Stimulated activated CD4-positive, alpha-beta T cell treated with anti-CD3 and anti-CD28 coated beads, Interleukin-1b, Interleukin-23, amount 100 ng/mL, for 4 hours (primary cell): ENCODE measurements at places on chromosomes 5 and 9.

- DNase-seq: peak; percentile 39
Measured at GRCh38 chr9:27528886-27529315, 713 bp downstream of the MOB3B start.

GRCh38 chr5:160378330-160378729 is 7.9 kb upstream of the C1QTNF2 start:
- DNase-seq: no peak

- no peak for DNase-seq
Measured at GRCh38 chr5:31283326-31283725, 89.8 kb downstream of the CDH6 start.

DNA sequence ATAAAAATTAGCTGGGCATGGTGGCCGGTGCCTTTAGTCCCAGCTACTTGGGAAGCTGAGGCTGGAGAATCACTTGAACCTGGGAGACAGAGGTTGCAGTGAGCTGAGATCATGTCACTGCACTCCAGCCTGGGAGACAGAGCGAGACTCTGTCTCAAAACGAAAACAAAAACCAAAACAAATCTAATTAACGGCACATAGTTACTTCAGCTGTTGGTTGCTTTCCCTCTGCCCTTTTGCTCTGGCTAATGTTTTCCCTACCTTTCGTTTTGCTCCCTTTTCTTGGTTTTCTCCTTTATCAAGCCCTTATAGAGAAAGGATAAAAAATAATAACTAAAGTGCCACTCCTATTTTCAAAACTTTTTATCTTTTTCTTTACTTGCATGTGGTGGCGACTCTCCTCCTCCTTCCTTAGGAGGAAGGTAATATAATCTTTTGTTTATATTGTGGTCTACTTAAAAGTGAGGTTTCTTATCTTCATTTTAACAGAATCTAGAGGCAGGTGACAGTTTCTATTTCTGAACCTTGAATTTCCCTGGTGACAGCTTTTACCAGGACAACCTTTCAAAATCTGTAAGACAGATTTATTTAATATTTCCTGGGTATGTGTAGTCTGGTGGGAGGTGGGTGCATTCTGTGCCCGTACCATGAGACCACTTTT is 125.4 kb downstream of the ARHGEF28 start:
- no peak for DNase-seq

DNA sequence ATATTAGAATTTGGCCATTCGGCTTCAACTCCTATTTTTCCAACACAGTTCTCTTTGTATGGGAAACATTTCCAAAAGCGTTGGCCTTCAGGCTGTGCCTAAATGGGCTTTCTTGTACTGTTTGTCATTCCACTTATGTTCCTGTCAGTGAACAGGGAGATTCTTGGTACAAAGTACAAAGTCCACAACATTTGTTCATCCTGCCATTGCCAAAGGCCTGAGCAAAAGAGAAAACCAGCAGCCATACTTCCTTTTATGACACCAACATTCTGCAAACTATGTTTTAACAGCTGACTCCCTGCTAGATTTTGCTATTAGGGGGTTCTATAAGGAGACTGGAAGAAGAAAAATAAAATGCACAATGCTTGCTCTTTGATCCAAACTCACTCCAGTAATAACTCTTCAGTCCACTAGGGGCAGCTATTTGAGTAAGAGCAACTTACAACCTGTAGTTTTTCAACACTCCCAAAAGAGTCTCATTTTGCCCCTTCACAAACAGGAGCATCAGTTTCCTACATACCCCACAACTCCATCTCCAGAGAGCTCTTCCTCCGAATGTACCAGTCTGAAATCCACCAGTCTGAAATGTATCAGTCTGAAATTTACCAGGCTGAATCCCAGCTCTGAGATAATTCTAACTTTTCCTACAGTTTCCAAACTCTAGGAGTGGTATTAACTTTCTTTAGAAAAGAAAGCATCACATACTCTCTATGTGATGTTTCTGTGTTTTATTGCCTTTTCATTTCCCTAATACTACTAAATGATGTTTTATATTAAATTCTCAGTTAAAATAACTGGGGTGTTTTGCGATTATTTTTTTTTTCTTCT is 693.8 kb downstream of the DNAH5 start:
- no peak for DNase-seq

- no peak for DNase-seq
Measured at GRCh38 chr9:87223392-87224246, 274.0 kb upstream of the DAPK1 start.

DNA sequence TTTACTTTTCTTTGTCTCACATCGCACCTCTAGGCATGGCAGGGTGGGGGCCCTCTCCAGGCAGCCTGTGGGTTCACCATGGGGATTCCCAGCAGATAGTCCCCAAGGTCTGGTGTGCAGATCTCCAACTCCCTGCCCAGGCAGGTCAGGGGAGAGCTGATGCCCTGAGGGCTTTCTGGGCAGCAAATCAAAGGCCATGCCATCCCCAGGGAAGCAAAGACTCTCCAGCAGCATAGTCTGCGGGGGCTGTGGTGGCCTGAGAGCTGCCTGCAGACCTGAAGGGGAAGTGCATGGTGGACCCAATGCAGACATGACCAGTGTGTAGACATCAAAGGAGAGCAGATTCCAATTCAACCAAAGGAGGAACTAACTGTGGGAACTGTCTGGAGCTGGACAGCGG is 7.7 kb downstream of the NEURL1B start:
- DNase-seq: no peak

- DNase-seq: no peak
Measured at GRCh38 chr5:127243011-127243410, 47.6 kb upstream of the MEGF10 start.

GRCh38 chr9:86555661-86556060 is 201.5 kb upstream of the TUT7 start:
- no peak for DNase-seq

- no peak for DNase-seq
Measured at GRCh38 chr9:129021091-129021490, 7.0 kb downstream of the SH3GLB2 start.

- DNase-seq: no peak
Measured at GRCh38 chr5:141681695-141682641, at the start of gene ARAP3. Gene ARAP3, minus strand, starts transcription at chr5:141682230. Its CDS starts 1,744 bp downstream, at chr5:141680486.

GRCh38 chr9:130200038-130200849 is 28.0 kb downstream of the NCS1 start:
- no peak for DNase-seq

DNA sequence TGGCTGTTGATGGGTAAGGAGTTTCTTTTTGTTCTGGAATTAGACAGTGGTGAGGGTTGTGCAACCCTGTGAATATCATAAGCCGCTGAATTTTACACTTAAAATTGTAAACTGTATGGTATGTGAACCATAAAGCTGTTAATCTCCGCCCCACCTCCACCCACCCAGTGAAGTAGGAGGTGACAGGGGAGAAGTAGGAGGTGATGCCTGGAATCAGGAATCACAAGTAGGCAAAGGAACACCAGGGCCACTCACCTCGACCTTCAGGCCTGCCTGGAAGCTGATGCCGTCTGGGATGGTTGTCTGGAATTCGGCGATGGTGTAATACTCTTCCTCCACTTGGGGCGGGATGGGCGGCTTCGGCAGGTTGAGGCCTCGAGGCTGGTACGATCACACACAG is 62.3 kb upstream of the UBTD2 start:
- DNase-seq: no peak

- no peak for DNase-seq
Measured at GRCh38 chr5:96968074-96968473, 32.2 kb downstream of the LNPEP start.

DNA sequence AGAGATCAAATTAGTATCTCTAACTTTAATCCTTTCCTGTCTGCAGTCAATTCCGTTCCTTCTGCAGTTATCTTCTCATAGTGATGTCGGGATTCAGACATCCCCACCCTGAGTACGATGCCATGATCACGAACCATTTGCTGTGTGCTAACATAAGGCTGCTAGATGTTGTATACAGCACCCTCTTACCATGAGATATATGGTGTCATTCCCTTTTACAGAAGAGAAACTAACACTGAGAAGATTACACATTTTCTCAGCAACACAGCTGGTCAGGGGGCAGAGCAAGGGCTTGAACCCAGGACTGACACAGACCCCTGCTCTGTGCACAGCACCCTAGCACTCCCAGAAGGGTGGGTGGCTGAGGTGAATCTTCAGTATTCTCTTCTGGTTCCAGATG is 46.9 kb upstream of the HSD17B4 start:
- no peak for DNase-seq

GRCh38 chr9:85142496-85142911 is 473.0 kb downstream of the NTRK2 start:
- DNase-seq: no peak

- DNase-seq: no peak
Measured at GRCh38 chr5:171897231-171897630, 109.2 kb downstream of the FBXW11 start.

DNA sequence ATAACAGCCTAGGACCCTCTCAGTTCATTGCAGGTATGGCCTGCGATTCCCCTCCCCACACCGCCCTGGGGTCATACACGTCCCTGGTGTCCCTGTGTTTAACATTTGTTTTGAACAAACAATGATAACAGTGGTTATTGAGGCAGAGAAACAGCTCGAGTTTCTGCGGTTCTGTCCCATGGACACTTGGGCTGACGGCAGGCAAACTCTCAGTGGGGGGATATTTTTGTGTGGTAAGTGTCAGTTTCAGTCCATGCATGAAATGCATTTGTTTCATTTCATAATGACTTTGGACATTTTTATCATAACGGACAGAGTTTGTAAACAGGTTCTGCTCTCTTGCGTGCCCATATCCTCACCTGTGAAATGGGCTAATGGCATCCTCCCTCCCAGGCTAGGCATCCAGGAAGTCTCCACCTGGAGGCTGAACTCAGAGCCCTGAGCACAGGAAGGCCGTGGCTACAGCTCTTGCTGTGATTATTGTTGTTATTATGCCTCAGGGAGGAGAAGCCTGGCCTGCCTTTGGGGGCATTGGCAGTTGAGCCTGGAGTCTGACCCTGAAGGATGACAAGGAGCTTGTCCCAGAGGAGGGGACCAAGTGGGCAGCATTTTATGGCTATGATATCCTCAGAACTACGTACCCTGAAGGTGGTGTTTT is 190.9 kb downstream of the GADD45G start:
- no peak for DNase-seq

DNA sequence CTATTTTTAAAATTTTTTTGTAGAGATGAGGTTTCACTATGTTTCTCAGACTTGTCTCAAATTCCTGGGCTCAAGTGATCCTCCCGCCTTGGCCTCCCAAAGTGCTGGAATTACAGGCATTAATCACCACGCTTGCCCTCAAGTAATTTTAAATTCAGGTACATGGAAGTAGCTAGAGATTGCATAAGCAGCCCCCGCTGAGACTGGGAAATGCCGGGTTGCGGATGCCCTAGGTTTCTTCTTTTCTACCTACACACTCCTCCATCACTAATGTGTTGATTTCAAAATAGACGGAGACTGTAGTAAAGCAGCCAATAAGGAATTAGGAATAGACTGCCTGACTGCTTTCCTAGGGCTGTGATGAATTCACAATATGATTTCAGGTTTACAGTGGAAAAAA is 202.4 kb downstream of the FANCC start:
- no peak for DNase-seq

DNA sequence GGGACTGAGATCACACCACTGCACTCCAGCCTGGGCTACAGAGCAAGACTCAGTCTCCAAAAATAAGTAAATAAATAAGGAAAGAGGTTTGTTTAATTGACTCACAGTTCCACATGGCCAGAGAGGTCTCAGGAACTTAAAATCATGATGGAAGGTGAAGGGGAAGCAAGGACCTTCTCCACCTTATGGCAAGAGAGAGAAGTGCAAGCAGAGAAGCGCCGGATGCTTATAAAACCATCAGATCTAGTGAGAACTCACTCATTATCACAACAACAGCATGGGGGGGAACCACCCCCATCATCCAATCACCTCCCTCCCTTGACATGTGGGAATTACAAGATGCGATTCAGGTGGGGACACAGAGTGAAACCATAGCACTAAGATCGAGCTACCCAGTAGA is 22.8 kb upstream of the RGMB start:
- no peak for DNase-seq

DNA sequence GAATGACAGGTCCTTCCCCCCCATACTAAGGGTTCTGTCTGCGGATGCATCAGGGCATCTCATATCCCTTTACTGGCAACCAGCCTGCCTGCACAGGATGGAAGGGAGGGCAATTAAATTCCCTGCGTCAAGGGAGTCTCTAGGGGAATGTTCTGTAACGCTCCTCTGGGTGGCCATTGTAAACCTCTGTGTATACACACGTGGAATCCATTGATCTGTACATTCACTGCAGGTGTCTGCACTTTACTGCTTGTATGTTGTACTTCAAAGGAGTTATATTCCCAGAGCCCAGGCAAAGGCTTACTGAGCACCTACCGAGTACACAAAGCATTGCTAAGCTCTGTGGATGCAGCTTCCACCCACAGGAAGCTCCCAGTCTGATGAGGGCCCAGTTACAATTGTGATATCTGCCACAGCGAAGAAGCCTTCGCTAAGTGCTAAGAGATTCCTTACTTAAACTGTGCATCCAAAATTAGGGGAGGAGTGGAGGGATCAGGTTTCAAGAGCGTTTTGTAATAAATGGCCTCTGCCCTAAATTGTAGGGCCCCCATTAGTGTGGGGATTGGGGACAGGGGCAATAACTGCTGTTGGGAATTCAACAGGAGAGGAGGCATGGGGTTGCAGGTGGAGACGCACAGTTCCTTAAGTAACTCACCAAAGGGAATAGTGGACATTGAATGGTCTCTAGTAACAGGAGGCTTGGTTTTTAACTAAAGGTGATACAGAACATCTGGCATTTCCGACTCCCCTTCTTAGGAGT is 1.5 kb upstream of the RETREG1 start:
- no peak for DNase-seq

DNA sequence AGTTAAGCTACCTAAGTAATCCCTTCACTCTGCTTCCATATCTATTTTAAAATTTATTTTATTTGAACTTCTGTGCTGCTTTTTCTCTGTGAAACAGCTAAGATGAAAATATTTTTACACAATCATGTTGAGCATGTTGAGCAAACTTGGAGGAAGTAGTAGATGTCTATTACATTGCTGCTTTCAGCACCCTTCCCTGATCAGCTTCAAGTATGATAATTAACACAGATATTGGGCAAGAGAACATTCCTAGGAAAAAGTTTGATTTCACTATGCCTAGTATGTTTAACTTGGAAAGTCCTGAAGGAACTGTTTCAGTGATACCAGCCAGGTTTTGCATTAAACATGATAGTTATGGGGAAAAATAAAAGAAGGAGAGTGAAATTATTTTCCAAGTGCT is 283.6 kb downstream of the ELAVL2 start:
- DNase-seq: no peak

DNA sequence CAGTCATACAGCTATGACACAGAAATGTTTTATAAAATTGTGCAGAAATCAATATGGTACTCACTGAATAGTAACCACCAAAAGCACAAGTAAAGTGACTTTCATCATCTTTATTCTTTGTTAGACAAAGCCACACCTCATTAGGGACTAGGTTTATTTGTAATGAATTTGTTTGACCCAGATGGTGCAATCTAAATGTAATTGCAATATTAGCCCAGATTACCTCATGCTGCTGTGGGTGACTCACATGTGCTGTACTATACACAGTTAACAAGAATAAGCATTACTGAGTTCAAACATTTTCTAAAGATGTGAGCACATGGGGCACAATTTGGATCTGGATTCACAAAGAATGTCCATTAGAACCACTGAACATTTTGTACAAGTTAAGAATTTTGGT is 759.3 kb upstream of the TYRP1 start:
- no peak for DNase-seq
